ENCODE measurements at places on chromosomes 5 and 9. TPM values are rescaled to one million over a fixed set of nuclear protein-coding genes. Genes with fewer than 3 reads are reported as not detected.

CA9 gene
- total RNA-seq = 0.55 TPM

YTHDC2 gene
- total RNA-seq = 21.7 TPM

LOX gene
- total RNA-seq = 26.8 TPM

MARCHF3 gene
- total RNA-seq = 11.1 TPM

DNA sequence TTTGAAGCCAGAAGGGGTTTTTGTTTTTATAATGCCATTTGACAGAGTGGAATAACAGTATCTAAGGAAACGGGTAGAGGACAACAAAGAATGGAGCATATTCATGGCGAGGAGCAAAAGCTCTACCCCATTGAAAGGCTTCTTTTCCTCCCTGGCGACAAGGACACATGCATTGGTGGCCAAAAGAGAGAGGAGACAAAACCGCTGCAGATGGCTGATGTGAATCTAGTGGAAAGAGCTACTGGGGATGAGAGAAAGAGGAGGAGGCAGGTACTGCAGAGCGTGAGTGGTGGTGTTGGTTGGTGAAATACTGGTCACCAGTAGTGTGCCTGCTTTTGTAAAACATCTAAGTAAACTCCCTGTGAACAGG lies 491 bp downstream of the APC start:
- no peak for DNase-seq

GRCh38 chr9:12798066-12798770 lies 23.4 kb downstream of the LURAP1L start:
- no peak for DNase-seq

DNA sequence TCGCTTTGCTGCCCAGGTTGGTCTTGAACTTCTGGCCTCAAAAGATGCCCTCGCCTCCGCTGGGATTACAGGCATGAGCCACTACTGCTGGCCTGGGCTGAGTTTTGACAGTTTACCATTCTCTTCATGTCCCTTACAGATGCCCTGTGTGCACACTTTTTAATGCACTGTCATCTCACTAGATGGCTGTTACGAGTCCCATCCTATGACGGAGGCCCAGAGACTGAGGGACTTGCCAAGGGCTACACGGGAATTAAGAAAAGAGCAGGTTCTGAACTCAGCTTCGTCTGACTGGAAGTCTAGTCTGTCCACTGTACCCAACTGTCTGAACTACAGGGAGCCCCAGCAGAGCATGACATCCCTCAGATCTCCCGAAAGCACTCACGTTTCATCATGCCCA lies 63.9 kb downstream of the ARHGEF37 start:
- DNase-seq = no peak

DNA sequence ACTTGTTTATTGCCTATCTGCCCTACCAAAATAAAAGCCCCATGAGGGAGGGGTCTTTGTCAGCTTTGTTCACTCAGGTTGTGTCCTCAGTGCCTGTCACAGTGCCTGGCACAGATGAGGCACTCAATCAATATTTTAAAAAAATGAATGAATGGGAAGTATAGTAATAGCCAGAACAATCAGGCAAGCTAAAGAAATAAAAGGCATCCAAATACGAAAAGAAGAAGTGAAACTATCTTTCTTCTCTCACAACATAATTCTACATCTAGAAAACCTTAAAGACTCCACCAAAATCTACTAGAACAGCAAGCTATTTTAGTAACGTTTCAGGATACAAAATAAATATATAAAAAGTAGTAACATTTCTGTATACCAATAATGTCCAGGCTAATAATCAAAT lies 37.8 kb upstream of the C5orf63 start:
- DNase-seq = no peak

- DNase-seq = no peak
These were observed 955 bp downstream of the CDH6 start for GRCh38 chr5:31194468-31194813.

- DNase-seq = no peak
These were observed 3.1 kb upstream of the DMAC1 start for GRCh38 chr9:7802666-7803065.

Measured in upper lobe of right lung (tissue), 1 donor.